ENCODE measurements at places on chromosomes 1 and 21. TPM values are rescaled to one million over a fixed set of nuclear protein-coding genes. Genes with fewer than 3 reads are reported as not detected.

DMBX1 gene
- not detected for total RNA-seq

SHISA4 gene
- total RNA-seq = 0.36 TPM

ADAMTSL4 gene
- total RNA-seq = not detected

FMO2 gene
- total RNA-seq = not detected
